ENCODE measurements at places on chromosomes 11 and 22. TPM values are rescaled to one million over a fixed set of nuclear protein-coding genes. Genes with fewer than 3 reads are reported as not detected.

The CLTCL1 gene
- total RNA-seq = 9.0 TPM

The GCAT gene
- 6.2 TPM for total RNA-seq

The PGA3 gene
- total RNA-seq = 0.79 TPM

The SAA1 gene
- 324 TPM for total RNA-seq

- no peak for DNase-seq
Observed at GRCh38 chr11:60500276-60500910, 7.8 kb downstream of the MS4A12 start.

- DNase-seq = no peak
Observed at GRCh38 chr11:36030731-36031281, 86.9 kb downstream of the LDLRAD3 start.

- DNase-seq = no peak
Observed at GRCh38 chr11:116134450-116134849, 630.2 kb upstream of the CADM1 start.

DNA sequence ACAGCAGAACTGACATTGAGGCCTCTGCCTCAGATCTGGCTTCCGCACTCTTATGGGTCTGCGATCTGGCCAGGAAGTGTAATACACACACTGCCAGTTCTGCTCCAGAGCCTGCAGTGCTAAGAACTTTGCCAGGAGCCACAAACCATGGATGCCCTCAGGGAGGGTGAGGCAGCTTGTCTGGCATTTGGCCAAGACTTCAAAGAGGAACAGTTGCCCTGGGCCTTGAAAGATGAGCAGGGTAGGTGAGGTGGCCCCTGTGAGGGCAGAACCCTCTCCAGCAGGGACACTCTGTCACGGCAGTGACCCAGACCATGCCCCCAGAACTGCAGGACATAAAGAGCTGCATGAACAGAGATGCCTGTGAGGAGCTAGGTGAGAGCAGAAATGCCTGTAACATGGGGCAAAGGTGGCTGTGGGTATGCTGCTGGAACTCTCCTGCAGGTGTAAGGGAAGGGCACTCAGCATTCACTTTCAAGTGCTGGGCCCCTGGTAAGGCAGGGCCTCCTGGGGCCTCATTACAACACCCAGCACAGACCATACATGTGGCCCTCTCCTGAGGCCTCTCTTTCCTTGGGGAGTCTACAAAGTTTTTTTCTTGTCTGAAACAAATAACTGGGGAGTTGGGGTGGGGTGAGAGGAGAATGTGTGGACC lies 47.3 kb downstream of the NEU3 start:
- DNase-seq = no peak

DNA sequence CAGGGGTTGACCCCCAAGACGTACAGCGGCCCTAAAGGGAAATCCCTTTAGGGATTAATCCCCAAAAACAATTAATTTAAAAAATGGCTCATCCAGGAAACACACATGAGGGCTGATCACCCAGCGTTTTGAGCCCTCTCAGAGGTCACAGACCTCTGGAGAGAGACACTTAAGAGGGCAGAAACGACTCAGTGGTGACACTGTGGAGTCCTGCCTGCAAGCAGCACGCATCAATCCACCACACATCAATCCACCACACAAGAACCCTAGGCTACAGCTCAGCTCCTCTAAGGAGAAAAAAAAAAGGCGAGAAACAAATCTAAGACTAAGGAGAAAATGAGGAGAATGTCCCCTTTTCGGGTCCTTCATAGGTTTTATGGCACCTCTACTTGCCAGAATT lies 12.5 kb upstream of the SELENOH start:
- no peak for DNase-seq

GRCh38 chr11:77207019-77207485 lies 79.0 kb downstream of the MYO7A start:
- peak; percentile 65 for DNase-seq

GRCh38 chr22:17336061-17336460 lies 33.2 kb upstream of the CECR2 start:
- no peak for DNase-seq

GRCh38 chr11:64074239-64074638 lies 38.5 kb downstream of the FLRT1 start:
- no peak for DNase-seq

DNA sequence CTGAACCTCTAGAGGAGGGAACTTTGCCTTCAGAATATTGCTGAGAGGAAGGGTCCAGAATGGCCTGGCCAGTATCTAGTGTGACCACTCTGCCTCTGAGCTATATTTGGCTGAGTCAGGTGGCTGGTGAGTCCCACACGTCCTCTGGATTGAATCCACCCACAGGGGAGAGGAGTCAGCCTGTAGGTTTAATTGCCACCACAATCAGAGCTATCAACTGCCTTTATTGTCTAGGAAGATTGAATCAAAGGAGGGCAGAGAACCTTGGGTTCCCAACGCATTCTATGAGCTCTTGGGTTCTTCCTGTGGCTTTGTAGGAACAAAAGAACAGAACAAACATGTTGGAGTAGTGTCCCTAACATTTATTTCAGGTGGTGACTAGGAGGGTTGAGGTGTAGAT lies 67.7 kb downstream of the ST3GAL4 start:
- no peak for DNase-seq
